Fibroblast of upper back skin (primary cell): ENCODE measurements at places on chromosomes 12 and 14.

GRCh38 chr12:132813443-132813842 is 15.2 kb downstream of the GOLGA3 start:
- no peak for DNase-seq

- peak; percentile 47 for DNase-seq
Observed at GRCh38 chr12:66024949-66025348, 105.6 kb downstream of the LLPH start.

DNA sequence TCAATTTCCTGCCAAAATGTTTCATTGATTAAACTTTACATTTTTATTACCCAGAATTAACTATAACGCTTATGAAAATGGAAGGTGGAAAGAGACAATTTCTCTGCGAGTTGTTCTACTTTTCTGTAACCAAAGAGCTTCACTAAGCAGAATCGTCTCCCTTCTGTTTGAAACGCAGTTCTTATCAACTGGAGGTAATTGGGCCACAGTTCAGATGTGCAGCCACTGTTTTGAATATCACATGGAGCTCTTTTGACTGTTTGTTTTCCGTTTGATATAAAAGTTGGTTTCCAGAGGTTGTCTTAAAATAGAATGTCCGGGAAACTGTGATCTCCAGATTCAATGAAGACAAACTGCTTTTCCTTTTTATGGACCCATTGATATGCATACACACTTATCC is 183.3 kb upstream of the SEL1L start:
- no peak for DNase-seq

- no peak for DNase-seq
Observed at GRCh38 chr12:81187686-81188085, 109.8 kb downstream of the ACSS3 start.

DNA sequence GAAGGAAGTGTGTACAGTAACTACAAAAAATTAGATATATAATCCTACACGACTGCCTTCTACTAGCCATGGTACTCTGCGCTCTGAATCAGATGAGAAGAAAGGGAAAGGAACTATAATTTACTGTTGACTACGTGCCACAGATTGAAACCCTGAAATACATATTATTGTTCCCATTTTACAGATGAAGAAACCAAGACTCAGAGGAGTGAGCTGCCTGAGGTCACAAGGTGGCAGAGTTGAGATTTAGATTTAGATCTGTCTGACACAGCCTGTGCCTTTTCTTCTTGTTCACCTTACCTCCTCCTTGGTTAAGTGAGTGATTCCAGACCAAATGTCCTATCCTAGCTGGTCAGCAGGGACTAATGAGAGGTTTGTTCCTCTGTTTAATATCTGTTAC is 61.6 kb upstream of the OR4E1 start:
- no peak for DNase-seq

- DNase-seq: peak; percentile 76
Observed at GRCh38 chr12:112419297-112420133, 768 bp downstream of the PTPN11 start.

DNA sequence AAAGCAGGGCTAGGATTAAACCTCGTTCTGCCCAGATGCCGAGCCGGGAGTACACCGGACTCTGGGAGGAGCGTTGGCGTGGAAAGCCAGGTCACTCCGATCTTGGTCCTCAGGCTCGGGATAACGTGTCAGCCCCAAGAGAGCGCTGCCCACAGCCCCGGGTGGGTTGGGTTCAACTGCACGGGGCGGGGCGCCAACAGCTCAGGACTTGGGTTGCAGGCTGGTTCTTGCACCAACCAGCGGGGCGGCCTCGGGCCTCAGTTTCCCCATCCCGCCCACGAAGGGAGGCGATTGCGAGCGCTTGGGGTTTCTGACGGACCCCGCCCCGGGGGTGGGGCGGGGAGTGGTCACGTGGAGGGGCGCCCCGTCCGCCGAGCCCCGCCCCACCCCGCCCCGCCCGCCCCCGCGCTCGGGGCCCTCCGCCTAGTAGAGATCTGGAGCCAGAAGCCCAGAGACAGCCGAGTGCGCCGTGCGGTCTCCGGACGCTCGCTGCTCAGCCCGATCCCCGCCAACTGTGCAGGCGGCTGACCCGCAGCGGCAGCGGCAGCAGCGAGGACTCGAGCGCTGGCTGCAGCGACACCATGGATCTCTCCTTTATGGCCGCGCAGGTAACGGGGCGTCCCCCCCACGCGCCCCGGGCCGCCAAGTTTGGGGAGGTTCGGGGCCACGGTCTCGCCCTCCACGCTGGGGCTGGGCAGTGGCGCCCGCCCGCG is at the start of gene C14orf132:
Gene C14orf132 (plus strand): TSS at position 443 of the 713 bp plus-strand sequence. CDS start 139 bp downstream, at position 582.
- DNase-seq: peak; percentile 48

GRCh38 chr14:61552241-61552640 is 143.1 kb upstream of the HIF1A start:
- DNase-seq: no peak

- no peak for DNase-seq
Observed at GRCh38 chr14:24079491-24080141, 8.3 kb downstream of the CPNE6 start.

DNA sequence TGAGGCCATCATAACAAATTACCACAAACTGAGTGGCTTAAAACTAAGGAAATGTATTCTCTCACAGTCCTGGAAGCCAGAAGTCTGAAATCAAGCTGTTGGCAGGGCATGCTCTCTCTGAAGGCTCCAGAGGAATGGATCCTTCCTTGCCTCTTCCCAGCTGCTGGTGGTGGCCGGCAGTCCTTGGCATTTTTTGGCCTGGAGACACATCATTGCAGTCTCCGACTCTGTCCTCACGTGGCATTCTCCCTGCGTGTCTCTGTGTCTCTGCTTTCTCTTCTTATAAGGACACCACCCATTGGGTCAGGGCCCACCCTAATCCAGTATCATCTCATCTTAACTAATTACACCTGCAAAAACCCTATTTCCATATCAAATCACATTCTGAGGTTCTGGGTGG is 206.1 kb downstream of the SLC41A2 start:
- DNase-seq: no peak

- no peak for DNase-seq
Observed at GRCh38 chr14:95816539-95816938, 60.1 kb upstream of the TUNAR start.

GRCh38 chr14:75523771-75524171 is 1.5 kb downstream of the BATF start:
- no peak for DNase-seq

DNA sequence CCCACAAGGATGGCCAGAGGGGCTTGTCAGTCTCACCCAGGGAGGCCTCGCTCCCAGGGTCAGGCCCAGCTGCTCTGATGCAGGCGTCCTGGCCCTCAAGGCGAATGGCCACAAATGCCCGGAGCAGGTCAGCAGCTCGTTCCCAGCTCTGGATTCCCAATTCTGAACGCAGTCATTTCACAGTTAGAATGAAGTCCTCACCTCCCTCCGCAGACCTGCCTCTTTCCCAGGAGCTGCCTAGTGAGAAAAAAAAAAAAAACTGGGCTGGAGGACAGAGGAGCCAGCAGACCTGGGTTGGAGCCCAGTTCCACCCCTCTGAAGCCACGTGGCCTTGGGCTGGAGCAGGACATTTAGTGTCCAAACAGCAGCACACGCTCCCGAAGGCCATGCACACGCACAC is 62.2 kb upstream of the DIO3 start:
- DNase-seq: no peak

- no peak for DNase-seq
Observed at GRCh38 chr12:116765271-116765670, 27.2 kb downstream of the RNFT2 start.

DNA sequence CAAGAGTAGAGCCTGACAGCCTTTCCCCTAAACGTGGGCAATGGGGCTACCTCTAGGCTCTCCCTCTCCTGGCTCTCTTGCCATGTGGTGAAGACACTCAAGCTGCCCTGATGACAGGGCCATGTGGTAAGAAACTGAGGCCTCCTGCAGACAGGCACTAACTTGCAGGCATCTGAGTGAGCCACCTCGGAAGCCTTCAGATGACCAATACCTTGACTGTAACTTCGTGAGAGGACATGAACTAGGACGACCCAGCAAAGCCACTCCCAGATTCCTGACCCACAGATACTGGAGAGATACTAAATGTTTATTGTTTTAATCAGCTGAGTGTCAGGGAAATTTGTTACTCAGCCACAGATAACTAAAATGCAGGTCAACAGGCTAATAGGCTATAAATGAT is 96.4 kb downstream of the EFCAB11 start:
- DNase-seq: no peak

GRCh38 chr12:119544765-119545625 is 48.6 kb upstream of the TMEM233 start:
- peak; percentile 62 for DNase-seq

DNA sequence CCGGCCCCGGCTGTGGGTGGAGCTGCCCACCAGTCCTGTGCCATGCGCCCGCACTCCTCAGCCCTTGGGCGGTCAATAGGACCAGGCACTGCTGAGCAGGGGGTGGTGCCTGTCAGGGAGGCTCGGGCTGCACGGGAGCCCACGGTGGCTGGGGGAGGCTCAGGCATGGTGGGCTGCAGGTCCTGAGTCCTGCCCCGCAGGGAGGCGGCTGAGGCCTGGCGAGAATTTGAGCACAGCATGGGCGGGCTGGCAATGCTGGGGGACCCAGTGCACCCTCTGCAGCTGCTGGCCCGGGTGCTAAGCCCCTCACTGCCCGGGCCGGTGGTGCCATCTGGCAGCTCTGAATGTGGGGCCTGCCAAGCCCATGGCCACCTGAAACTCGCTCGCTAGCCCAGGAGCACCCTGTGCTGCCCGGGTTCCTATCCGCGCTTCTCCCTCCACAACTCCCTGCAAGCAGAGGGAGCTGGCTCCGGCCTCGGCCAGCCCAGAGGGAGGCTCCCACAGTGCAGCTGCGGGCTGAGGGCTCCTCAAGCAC is 1371.1 kb downstream of the FSCB start:
- DNase-seq: no peak

- DNase-seq: peak; percentile 85
Observed at GRCh38 chr12:10716704-10717315, 6.3 kb downstream of the YBX3 start.

GRCh38 chr12:114361545-114361944 is 44.4 kb downstream of the TBX5 start:
- DNase-seq: no peak

DNA sequence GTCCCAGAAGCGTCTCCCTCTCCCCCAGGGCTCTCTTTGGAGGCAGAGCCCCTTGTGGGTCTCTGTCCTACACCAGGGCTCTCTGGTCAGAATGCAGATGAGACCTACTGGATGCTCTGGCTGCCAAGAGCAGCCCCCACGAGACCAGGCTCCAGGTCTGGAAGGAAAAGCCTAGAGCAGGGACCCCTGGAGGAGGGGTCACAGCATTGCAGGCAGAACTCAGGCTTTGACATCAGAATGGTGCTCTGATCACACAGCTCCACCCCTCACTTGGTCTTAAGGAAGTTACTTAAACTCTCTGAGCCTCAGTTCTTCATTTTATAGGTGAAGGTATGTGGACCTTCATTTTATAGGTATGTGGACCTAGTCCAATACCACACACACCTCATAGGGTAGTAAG is 83.1 kb downstream of the ARL6IP4 start:
- DNase-seq: no peak

DNA sequence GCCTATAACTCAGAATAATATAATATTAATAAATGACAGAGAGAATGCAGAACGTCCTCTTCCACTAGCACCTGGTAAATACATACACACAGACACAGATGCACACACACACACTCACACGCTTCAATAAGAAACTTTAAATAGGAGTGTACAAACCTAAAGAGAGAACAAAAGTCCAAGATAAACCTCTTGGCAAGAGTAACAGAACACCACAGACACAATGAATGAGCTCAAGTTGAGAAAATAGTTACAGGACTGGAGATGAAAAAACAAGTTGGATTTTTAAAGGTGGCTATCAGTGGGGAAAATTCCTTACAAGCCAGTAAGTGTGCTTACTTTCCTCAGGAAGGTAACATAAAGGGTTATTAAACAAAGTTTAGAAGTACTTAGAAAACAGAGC is 35.2 kb downstream of the CRY1 start:
- no peak for DNase-seq

DNA sequence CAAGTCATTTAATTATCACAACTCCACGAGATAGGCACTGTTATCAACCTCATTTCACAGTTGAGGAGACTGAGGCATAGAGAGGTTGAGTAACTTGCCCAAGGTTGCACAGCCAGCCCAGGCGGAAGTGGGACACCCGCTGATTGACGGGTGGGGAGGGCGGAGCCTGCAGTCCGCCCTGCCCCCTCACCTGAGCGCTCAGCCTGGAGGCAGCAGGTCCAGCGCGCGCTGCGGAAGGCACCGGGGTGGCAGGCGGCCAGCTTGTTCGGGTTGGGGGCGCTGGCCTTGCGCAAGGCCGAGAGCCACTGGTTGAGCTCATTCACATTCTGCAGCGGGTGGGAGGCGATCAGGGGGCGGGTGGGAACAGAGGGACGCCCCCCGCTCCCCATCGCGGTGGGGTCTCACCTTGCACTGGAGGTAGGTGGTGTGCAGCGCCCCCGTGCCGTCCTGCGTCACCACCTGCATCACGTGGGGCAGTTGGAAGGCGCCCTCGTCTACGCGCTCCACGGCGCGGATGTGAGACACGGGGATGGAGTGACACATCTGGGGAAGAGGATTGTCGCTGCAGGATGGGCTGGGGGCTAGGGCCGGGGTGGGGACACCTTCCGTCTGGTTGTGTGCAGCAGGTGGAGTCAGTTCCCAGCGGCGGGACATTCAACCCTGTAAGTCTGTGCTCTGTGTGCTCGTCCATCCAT is 31.7 kb downstream of the RASAL1 start:
- DNase-seq: no peak

DNA sequence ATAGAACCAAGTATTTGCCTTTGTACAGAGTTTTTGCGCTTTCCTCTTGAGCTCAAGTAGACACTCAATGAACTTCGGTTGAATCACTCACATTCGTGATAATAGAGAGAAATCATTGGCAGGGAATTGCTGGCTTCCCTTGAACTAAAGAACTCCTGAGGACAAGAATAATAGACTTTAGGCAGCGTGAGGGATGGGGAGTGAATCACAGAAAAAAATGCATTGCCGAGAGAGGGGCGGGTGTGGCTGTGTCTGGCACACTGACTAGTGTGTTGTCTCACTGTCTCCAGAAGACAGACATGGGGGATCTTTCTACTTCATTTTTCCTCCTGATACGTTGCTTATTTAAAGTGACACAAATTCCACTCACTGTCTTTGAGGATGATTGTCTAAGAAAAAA is 805.2 kb downstream of the BCL11B start:
- DNase-seq: peak; percentile 34

DNA sequence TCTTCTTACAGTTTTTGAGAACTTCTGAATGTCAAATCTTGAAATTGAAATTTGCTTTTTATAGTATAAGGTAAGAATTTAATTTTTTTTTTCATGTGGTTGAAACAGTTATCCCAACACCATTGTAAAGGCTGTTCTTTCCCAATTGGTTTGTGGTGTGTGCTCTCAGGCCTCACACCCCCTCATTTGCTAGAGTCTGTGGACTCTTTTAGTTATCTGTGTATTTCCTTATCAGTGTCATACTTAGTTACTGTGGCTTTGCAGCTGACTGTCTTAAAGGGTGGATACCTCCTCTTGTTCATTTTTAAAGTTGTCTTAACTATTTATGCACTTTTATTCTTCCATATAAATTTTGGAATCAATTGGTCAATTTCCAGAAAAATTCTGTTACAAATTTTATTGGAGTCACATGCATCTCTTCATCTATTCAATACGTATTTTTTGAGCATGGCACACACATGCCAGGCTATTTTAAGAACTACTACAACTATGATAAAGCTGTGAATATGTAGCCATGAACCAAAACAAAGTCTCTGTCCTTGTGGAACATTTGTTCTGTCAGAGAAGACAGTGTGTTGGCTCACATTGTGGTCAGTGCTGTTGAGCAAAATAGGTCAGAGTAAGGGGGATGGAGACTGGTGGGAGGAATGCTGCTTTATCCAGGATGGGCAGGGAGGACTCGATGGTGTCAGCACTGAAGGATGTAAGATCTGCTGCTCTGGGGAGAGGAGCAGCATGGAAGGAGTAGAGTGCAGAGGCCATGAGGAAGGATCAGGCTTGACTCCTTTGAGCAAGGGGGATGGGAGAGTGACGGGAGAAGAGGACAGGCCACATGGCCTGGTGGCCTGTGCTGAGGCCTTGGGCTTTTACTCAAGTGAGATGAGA is 24.1 kb downstream of the FGF23 start:
- no peak for DNase-seq
